ENCODE measurements at places on chromosomes 2 and 18.

DNA sequence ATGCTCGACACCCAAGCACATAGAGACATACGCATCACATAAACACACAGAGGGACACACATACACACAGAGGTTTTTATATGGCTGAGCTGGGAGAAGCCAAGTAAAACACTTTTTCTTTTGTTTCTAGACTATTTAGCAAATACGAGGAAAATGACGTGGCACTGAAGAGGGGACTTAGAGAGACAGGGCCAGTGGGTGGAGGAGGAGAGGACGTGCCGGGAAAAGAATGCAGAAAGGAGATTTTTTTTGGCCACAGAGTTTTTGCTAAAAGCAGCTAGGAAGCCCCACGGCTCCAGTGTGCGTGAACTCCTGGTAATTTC, 168.5 kb upstream of the KLF7 start:
- DNase-seq = no peak

DNA sequence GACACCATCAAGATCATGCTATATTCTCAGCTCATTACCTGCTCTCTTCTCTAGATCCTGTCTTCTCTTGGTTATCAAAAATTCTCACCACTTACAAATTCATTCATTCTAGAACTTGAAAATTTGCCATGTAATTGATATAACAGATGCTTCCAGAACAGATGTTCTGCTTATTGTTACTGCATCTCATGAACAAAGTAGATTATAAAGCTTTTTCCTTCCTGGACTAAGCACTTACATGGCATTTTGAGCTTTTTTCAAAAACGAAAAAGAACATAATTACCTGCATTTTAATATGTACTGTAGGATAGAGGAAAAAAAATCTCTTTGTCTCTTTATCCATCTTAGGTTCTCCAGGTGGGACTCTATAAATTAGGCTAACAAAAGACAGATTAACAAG, 79.6 kb upstream of the CREB1 start:
- DNase-seq = no peak

DNA sequence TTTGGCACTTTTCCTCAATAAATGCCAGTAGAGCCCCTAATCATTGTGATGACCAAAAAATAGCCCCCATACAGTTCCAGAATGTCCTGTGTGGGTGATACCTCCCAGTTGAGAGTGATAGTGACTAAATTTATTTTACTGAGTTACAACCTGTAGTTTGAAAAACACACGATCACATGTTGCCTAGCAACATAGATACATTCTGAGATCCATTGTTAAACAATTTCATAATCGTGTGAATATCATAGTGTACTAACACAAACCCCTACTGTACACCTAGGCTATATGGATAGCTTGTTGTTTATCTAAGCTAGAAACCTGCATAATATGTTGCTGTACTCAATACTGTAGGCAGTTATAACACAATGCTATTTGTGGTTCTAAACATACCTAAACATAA, 30.6 kb downstream of the KCMF1 start:
- DNase-seq = no peak

- DNase-seq = no peak
Measured at GRCh38 chr2:105739426-105739825, 5.3 kb upstream of the NCK2 start.

DNA sequence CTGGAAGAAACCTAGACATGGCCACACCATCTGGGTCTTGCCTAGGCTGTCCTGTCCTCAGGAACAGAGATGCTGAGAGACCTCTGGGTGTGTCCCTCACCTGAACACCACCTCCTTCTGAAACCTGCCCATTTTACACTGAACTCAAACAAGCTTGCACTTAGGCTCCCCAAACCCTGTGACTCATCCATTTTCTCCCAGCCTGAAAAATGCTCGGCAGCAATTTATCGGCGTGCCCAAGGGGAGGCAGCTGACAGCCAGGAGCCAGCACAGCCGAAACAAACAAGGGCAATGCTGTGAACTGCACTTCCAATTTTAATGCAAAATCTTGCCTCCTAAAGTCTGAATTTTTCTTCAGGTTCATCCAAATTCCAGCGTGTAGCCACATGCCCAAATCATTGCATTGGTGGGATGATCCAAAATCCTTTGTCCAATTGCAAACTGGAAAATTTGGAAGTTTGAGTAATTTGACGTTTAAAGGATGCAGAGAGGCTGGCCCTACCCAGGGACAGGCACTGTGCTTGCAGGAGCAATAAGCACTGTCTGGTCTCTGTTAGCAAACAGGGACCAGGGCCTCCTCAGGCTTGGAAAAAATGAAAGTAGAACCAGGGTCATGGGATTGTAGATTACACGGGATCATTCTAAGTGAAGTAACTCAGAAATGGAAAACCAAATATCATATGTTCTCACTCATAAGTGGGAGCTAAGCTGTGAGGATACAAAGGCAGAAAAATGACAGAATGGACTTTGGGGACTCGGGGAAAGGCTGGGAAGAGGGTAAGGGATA, 67.7 kb downstream of the GALNT14 start:
- no peak for DNase-seq

GRCh38 chr2:116511426-116511825, 1303.1 kb upstream of the DDX18 start:
- no peak for DNase-seq

All from H54 (cell line).